GM23338 (cell line): ENCODE measurements at places on chromosomes 6 and 20. TPM values are rescaled to one million over a fixed set of nuclear protein-coding genes. Genes with fewer than 3 reads are reported as not detected.

The NRSN2 gene
- 14.4 and 19.8 TPM in 2 replicates for total RNA-seq

The PAQR8 gene
- 10.8 and 11.2 TPM in 2 replicates for total RNA-seq

The TREM1 gene
- total RNA-seq = not detected in 2 replicates

DNA sequence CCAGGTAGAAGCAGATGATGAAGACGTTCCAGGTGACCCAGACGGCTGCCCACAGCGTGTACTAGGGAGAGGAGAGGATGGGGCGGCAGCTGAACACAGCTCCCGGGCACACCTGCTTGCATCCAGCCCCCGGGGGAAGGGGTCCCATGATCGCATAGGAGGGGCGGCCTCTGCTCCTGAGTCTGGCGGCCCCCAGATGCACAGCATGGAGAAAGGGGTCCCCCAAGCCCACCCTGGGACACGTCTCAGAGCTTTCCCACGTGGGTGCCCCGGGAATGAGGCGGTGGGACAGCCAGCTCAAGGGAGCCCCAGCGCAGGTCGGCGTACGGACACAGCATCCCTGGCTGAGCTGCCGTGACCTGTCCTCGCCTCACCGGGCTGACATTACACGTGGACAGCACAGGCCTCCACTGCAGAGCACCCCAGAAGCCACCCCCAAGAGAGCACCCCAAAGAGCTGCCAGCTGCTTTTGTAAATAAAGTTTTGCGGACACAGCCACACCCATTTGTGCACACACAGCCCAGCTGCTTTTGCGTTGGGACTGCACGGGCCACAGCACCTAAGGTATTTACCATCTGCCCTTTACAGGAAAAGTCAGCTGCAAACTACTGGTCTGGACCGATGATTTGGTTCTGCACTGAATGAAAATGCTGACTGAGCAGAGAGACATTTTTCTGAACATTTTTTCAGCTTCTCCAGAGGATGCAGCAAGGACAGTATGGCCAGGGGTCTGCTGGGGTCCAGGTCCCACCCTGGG lies 5.2 kb downstream of the NKAIN4 start:
- no peaks in the 10 kb centered on the region for H3K36me3 ChIP-seq
- peaks cover 23% of the 10 kb centered on the region for H3K27me3 ChIP-seq
- no peak for DNase-seq
- no peak overlapping the region for H3K27ac ChIP-seq
- H3K4me1 ChIP-seq = no peaks in the 10 kb centered on the region; the same call in 1 of the 2 replicates

DNA sequence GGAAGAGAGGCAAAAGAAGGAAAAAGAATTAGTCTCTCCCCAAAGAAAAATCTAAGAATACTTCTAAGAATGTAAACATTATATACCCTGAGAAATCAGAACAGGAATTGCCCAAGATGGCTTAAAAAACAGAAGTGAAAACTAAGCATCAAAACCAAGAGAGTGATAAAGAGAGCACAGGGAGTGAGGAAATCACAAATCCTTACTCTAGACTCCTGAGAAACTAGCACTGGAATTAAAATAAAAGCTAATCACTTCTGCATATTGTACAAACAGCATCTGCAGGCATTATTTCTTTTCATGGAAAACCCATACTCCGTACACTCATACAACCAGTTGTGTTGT lies 285.7 kb downstream of the BTBD9 start:
- H3K36me3 ChIP-seq = no peaks in the 10 kb centered on the region
- no peak overlapping the region for H3K4me3 ChIP-seq
- H3K27me3 ChIP-seq = no peaks in the 10 kb centered on the region
- 0 out of 2 replicates have a peak, but pooled peaks cover 6% of the 10 kb centered on the region for H3K4me1 ChIP-seq
- no peak overlapping the region for H3K27ac ChIP-seq
- DNase-seq = no peak

The BCL2L1 gene
- 108 and 110 TPM in 2 replicates for total RNA-seq

The IL17F gene
- not detected in 2 replicates for total RNA-seq

The ZKSCAN3 gene
- 4.3 and 7.6 TPM in 2 replicates for total RNA-seq

The CRYBG1 gene
- 17.2 and 19.3 TPM in 2 replicates for total RNA-seq

DNA sequence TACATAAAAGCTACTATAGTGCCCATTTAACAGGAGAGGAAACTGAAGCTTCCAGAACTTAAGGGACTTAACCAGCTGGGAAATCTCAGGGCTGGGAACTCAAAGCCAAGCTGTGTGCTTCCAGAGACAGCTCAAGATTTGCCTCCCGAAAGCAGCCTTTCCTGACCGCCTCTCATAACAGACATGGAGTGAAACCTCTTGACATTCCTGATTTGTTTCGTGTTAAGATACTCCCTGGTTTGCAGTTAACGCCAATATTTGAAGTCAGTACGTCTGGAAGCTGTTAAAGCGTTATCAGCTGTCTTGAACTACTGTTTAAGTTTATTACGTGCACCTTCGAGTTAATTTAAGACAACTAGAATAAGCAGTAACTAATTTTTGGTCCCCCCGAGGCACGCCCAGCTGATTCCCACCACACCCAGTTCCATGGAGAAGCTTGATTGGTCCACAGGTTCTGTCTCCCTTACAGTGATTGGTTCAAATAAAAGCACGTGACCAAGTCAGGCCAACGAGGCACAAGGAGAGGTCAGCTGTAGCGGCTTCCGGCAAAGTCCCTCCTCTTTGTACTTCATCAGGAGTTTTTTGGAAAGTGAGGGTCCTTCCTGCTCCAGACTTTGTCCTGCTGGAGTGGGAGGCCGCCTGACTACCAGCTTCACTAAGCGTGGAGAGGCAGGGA lies 8.9 kb upstream of the TCP11 start:
- no peak for DNase-seq
- peaks cover 34% of the 10 kb centered on the region for H3K27me3 ChIP-seq
- H3K4me3 ChIP-seq = no peak overlapping the region
- H3K4me1 ChIP-seq = peaks cover 22% of the 10 kb centered on the region

DNA sequence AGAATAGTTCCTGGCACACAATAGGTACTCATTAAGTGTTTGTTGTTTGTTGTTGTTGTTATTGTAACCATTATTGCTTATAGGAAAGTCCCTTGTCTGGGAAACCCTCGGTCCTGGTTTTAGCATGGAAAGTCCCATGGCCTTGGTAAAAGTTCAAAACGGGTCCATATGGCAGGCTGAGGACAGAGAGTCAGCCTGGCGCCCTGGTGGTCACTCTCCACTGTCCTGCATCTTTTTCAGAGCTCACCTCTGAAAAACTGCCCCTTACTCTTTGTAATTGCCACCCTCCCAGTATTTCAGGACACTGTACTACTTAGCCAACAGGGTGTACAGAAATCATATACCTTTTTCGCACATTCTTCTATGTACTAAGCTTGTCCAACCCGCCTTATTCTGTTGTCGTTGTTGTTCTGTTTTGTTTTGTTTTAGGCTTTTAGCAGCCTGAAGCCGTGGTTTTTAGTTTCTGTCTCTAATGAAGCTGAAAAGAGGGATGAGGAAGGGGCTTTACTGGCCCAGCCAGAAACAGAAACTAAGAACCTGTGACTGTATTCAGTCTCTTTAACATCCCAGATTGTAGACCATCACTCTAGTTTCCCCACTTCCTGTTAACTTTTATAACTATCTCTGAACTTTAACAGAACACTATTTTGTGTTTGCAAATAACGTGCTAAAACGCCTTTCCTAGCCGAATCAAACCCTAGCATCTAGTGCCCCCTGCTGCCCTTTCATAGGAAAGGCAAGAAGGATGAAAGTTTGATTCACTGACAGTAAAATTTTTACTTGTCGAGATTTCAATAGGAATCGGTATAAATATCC lies 7.6 kb upstream of the TMEM14A start:
- peaks cover 10% of the 10 kb centered on the region; the same call in 1 of the 2 replicates for H3K4me1 ChIP-seq
- peaks cover 13% of the 10 kb centered on the region for H3K27me3 ChIP-seq
- DNase-seq = peak; percentile 80
- H3K36me3 ChIP-seq = 0 out of 2 replicates have a peak, but pooled peaks cover 8% of the 10 kb centered on the region

DNA sequence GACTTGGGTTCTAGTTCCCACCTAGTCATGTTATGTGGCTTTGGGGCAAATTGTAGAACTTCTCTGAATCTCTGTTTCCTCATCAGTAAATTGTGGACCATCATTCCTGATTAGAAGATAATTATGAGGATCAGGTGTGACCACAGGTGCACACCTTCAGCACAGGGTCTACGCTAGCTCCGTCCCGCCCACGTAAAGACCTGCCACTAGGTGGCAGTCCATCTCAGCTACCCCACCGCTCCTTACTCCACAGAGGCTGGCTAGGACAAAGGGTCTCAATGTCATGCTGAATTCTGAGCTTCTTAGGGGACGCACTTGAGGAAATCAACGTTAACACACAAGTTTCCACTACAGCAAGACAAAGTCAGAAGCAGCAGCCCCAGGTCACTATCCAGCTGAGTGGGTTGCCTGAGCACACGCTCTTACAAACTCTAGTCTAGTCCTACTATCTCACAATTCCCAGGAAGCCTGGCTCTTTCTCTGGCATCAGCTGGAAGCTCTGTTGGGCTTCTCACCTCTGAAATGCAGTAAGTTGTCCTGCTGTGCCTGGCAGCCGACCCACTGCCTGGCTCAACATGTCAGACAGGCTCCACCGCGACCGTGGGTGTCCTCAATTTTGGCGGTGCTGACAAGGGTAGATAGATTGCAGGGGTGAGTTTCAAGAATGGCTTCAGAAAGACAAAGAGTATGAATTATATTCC lies 2.0 kb upstream of the PLCG1 start:
- peaks cover 31% of the 10 kb centered on the region for H3K4me1 ChIP-seq
- no peak overlapping the region for H3K27ac ChIP-seq
- H3K27me3 ChIP-seq = peaks cover 5% of the 10 kb centered on the region
- peak; percentile 85 for DNase-seq

DNA sequence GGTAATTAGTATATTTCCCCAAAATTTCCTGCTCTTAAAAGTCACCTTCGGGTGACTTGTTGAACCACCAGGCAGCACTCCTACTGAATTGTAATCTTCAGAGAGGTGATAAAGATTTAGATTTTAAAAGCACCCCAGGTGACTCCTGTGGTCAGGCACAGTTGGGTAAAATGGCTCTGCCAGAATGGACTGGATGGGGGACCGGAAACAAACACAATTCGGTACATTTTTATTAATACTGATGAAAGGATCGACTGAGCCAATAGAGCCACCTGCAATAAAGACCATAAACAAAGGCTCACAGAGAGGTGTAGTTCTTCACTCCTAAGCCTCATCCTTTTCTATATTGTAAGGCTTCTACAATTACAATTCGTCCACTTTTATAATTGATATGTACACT lies 19.6 kb upstream of the FAM83C start:
- no peak for DNase-seq
- H3K36me3 ChIP-seq = no peaks in the 10 kb centered on the region
- H3K27me3 ChIP-seq = no peaks in the 10 kb centered on the region
- H3K27ac ChIP-seq = peak overlapping the region; percentile 46; the same call in 1 of the 2 replicates

The NKX2-4 gene
- 0.35 and 2.1 TPM in 2 replicates for total RNA-seq

- no peaks in the 10 kb centered on the region for H3K36me3 ChIP-seq
- H3K4me1 ChIP-seq = peaks cover 49% of the 10 kb centered on the region
- H3K4me3 ChIP-seq = peak overlapping the region; percentile 64
Measured at GRCh38 chr20:653590-654416, 803 bp upstream of the SRXN1 start.

The PPP1R14C gene
- 0.62 and 1.4 TPM in 2 replicates for total RNA-seq

DNA sequence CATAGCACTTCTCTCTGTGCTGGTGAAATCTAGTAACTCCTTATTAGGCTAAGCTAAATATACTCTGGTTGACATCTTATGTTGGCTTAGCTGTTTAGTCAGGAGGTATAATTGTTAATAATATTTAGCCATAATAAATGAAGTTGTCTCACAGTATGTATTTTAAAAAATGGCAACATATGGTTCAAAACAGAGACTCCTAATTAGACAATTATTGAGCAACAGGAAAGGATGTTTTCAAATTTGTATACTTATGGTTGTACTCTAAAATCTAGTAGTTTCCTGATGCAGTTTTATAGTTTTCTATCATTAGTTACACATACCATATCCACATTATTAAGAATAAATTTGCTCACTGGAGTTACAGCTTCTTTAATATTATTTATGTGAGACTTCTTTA lies 150.2 kb downstream of the BCKDHB start:
- no peaks in the 10 kb centered on the region for H3K27me3 ChIP-seq
- no peaks in the 10 kb centered on the region for H3K4me1 ChIP-seq
- no peak overlapping the region for H3K4me3 ChIP-seq

DNA sequence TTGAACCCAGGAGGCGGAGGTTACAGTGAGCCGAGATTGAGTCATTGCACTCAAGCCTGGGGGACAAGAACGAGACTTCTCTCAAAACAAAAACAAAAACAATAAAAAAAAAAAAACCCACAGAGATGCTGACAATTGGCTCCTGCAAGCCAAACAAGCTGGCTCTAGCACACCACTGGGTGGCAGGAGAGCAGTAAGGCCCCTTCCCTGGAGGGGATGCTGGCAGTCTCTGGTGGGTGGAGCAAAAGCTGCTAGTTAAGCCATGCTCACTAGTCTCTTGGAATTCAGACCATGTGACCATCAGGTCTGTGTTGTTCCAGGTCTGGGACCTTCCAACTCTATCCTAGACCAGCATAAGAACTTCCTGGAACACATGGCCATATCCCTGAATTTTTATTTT lies 18.9 kb upstream of the DSN1 start:
- no peak overlapping the region for H3K27ac ChIP-seq
- H3K4me1 ChIP-seq = no peaks in the 10 kb centered on the region

GRCh38 chr20:42378826-42379225 lies 760.6 kb upstream of the CHD6 start:
- 0 out of 2 replicates have a peak, but pooled peaks cover 5% of the 10 kb centered on the region for H3K36me3 ChIP-seq
- no peak overlapping the region for H3K27ac ChIP-seq
- no peaks in the 10 kb centered on the region for H3K27me3 ChIP-seq

The CEP43 gene
- 43.1 and 44.3 TPM in 2 replicates for total RNA-seq

DNA sequence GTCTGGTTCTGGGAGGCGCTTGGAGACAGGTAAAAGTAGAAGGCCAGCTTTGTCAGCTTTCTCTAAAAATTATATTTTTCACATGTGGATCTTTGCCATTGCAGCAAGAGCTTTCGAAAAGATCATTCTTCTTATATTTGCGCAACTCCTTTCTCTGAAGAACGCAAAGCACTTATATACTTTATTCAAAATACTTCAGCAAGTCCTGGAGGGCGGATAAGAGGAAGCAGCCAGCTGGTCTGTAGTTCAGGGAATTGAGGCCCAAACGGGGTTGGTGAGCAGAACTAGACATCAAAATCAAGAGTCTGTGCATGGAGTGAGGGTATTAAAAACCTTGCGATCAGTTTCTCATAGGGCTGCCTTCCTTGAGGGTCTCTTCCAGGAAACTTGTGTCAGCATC lies 182.3 kb downstream of the DTNBP1 start:
- no peak for DNase-seq
- H3K27me3 ChIP-seq = no peaks in the 10 kb centered on the region
- peaks cover 4% of the 10 kb centered on the region; the same call in 1 of the 2 replicates for H3K36me3 ChIP-seq
- peaks cover 97% of the 10 kb centered on the region for H3K4me1 ChIP-seq

GRCh38 chr6:132320007-132320406 lies 81.3 kb downstream of the MOXD1 start:
- H3K4me1 ChIP-seq = no peaks in the 10 kb centered on the region
- H3K27me3 ChIP-seq = no peaks in the 10 kb centered on the region
- H3K36me3 ChIP-seq = no peaks in the 10 kb centered on the region
- H3K4me3 ChIP-seq = no peak overlapping the region

The NMBR gene
- total RNA-seq = not detected in 2 replicates
